Activated CD4-positive, alpha-beta T cell treated with anti-CD3 and anti-CD28 coated beads, Interleukin-2, amount 50 U/mL, for 4 hours (primary cell): ENCODE measurements at places on chromosomes 7 and 10.

GRCh38 chr10:22927661-22928403 is at the start of gene ARMC3:
ARMC3 (plus strand) TSS chr10:22928053; CDS start chr10:22931997, 3,944 bp downstream.
- DNase-seq: peak; percentile 44

GRCh38 chr10:32372000-32372875 is 25.3 kb upstream of the EPC1 start:
- DNase-seq: no peak

- DNase-seq: no peak
Measured at GRCh38 chr10:81961451-81962184, 86.6 kb downstream of the NRG3 start.

DNA sequence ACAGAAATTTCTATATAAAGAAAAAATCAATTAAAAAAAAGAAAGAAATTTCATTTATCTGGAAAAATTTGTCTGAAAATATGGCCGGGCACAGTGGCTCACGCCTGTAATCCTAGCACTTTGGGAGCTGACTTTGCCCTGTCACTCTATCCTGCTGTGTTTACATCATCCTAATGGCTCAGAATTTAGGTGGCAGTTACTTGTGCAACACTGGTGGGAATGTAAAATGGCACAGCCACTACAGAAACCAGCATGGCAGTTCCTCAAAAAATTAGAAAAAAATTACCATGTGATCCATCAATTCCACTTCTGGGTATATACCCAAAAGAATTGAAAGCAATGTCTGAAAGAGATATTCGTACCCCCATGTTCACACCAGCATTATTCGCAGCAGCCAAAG is 405.2 kb upstream of the AUTS2 start:
- DNase-seq: no peak

DNA sequence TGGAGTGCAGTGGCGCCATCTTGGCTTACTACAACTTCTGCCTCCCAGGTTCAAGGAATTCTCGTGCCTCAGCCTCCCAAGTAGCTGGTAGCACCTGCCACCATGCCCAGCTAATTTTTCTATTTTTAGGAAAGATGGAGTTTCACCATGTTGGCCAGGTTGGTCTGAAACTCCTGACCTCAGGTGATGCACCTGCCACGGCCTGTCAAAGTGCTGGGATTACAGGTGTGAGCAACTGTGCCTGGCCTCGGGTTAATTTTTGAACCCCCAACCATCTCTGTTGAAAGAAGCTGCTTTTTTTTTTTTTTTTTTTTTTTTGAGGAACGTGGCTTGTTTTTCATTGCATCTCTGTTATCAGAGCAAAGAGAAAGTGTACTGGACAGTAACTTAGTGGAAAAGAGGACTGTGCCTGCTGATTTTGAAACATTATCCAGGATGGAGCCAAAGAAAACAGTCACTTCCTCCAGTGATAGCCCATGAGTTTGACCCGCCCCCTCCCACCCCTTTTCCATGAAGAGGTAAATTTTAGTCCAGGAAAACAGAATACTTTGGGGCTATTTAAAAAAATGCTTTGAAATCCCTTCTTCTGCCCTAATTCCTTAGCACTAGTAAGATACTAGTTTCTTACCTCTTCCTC is 38.3 kb downstream of the WBP1L start:
- no peak for DNase-seq

DNA sequence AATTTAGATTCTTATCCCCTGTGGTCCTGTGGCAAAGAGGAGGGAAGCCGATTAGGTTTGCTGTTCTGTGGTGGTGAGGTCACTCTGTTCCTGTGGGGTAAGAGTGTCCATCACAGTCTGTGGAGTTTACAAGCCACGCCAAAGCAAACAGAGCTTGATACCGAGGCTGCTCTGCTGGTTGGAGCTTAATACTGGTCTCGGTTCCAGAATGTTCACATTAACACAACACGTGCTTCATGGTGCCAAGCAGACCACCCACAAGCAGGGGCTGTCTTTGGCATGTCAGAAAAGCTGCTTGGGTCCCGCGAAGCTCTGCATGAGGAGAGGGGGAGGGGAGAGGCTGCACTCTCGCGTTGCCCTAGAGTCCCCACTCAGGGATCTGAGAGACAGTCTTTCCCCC is 47.5 kb downstream of the DNAJB6 start:
- DNase-seq: no peak

DNA sequence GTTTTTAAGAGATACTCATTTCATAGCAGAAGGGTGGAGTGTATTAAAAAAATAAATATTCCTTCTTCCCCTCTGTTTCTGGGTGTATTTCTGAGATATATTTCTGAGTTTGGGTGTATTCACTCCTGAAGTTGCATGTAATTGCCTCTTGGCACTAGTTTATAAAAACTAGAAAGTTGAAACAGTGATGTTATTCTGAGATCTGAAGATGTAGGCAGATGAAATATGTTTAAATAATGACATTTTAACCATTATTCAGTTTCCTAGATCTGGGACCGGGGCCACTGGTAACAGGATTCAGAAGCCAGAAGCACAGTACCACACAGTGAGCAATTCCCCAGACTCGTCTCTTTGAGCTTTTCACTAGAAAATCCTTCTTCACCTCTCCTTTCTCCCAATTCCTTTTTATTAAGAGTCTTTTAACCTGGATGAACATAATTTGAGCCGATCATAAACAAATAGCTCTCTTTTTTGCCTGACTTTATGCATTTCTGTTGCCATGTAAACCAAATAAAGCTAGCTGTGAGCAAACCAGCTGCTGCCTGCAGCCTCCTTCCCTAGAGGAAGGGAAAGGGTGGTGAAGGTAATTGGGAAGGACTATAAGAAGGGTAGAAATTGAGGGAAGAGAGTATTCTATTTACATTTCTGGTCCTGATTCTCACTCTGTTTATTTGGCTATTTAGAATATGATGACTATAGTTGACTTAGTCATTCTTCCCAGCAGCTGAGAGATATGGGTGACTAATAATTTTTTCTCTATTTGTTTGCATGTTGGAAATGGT is 101.8 kb upstream of the STRIP2 start:
- no peak for DNase-seq

DNA sequence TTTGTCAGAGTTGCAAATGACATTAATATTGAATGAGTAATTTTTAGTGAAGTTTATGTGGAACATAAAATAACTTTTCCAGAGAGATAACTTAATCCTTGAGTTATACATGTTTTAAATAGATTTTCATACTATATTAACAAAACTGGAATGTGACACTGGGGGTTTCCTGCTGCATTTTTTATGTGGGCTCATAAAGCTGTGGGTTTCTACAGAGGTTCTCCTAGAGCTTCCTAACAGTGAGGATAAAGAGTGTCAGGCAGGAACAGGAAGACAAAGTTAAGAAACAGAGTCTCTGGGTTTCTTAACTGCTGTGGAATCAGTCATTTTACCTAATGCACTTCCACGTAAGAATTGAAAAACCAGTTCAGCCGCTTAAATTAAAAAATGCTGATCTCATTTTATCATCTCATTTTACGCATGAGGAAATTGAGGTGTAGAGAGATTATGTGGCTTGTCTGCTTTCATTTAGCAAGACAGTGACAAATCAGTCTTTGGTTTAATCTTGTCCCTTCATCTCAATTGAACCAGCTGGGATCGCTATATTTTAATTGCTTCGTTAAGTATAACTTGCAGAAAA is 5.0 kb downstream of the CD36 start:
- DNase-seq: no peak
